ENCODE measurements at places on chromosomes 2 and 18.

DNA sequence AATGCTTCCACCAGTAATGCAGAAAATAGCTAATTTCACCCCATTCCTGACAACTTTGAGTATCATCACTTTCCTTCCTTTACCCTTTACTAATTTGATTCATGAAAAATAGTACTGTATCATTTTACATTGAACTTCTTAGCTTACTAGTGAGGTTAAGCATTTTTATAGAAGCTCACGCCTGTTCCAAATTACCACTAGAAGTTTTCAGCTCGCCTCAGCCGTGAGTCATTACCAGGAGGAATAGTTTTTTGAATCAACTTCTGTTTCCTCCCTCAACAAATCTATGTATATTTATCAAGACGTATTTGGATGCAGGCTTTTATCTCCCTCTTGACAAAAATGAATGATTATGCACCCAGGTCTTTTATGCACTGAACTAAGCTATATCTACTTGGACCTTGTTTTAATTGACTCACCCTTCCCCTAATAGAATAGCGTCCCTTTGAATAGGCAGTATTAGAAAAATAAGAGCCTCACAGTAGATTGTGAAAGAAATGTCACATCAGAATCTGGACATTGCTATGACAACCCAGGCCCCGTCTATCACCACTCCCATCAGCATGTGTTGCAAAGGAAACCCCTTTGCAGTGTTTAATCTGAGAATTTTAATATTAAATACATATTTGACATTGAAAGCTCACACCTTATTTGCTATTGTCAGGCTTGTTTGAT, 207.4 kb upstream of the NRP2 start:
- DNase-seq: no peak

GRCh38 chr2:2974982-2975381, 402.6 kb downstream of the EIPR1 start:
- DNase-seq: no peak

DNA sequence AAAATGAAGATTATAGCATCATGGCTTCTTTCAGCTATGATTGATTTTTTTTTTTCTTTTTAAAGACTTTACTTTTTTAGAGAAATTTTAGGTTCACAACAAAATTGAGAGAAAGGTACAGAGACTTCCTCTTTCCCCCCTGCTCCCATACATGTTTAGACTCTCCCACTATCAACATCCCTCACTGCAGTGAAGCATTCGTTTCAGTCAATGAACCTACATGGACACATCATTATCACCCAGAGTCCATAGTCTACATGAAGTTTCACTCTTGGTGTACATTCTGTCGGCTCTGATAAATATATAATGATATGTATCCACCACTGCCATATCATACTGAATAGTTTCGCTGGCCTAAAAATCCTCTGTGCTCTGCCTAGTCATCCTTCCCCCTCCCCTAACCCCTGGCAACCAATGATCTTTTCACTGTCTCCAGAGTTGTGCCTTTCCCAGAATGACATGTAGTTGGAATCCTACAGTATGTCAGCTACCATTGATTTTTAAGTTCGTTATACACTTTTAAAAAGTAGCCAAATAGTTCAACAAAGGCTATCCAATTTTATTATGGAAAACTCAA, 86.8 kb downstream of the GPD2 start:
- DNase-seq: no peak

DNA sequence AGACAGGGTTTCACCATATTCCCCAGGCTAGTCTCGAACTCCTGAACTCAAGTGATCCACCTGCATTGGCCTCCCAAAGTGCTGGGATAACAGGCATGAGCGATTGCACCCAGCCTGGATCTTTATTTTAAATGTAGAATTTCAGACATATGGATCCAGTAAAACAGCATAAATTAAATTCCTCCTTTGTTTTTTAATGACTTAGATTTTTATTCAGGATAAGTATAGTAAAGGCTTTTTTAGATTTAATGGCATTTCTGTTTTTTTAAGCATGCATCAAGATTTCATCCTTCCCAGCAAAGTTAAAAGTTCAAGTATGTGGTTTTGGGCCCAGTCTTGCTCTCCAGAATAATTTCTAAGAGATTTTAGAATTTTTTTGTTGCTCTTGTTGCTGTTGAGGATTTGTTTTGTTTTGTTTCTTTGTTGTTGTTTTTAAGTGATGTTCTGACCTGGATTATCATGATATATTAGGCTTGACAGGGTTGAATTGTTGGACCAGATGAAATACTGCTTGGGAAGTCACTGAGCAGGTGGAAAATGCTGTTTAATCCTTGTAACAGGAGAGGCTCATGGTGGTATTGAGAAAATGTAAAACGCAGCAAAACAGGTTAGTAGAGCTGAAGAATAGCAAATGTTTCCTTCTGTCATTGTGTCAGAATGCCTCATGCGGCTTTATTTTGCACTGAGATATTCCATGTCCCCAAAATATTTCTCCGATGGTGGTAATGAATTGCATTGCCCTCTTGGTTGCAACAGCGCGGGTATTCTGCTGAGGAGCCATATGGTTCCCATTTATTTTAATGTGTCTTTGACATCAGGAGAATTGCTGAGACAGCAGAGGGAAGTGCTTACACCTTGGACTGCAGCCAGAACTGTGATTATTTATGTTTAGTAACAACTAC, 147.9 kb downstream of the GALNT3 start:
- no peak for DNase-seq

DNA sequence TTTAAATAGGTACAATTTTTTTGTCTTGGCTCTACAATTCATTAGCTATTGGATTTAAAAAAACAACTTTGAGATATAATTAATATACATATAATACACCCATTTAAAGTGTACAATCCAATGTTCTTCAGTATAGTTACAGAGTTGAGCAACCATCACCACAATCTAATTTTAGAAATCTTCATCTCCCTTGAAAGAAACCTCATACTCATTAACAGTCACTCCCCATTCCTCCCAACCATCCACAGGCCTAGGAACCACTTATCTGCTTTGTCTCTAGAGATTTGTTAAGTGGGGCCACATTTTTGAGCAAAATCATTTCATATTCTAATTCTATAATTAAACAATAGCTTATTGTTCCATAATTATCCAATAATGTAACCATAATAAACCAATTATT, 32.6 kb downstream of the MRPL33 start:
- DNase-seq: no peak

GRCh38 chr18:6363216-6363615, 51.5 kb downstream of the L3MBTL4 start:
- DNase-seq: no peak

DNA sequence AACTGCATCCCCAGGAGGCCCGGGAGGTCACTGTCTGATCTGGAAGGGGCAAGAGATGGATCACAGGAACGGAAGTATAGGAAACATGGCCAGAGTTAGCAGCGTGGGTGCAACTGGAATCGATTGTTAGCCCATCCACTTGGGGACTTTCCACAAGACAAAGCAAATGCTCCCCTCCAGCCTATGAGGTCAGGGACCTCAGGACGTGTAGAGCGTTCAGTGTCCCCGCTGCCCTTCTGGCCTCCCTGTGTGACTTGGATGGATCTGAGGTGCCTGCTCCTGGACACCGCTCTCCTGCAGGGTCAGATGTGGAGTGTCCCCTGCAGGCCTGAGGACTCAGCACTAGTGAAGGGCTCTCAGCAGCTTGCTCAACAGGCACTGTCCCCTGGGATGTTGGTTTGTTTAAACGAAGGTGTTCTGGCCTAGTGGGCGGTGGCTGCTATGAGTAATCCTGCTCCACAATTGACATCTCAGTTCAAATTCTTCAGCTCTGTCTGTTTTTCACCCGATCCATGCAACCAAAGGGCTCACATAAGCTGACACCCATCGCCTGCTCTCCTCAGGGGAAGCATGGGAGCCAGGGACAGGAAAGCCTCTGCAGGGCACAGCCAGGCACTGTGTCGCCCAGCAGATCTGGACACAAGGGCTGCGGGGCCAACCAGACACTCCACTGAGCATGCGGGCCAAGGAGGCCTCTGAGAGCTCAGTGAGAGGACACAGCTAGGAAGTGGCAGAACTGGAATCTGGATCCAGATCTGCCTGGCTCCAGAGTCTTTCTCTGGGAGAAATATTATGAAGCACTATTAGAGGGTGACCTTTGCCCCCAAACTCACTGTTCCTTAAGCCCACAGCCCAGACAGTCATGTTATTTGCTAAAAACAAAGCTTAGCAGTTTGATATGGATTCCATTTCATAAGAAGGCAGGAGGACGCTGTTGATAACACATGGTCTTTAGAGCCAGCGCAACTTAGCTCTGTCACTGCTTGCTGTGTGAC, 78.5 kb downstream of the RHOB start:
- no peak for DNase-seq

GRCh38 chr2:74488643-74489481, 6.0 kb downstream of the TTC31 start:
- no peak for DNase-seq

- DNase-seq: no peak
Observed at GRCh38 chr2:181394741-181395437, 62.3 kb upstream of the ITGA4 start.

DNA sequence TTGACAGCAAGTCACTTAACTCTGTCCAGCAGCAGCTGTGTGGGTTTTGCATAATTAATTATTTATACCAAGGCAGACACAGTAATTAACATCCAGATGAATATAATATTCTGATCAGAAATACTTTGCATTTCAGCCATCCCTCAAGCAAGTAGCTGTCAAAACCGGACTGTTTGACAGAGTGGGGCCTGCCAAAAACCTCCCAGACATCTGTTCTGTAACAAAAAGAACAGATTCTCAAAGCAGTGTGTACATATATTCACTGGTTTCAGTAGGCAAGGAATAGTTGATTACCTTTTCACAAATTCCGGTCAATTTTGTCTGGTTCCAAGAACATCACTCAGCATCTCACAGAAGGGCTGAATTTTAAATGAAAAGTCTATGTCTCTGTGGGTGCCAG, 291.6 kb downstream of the CMPK2 start:
- no peak for DNase-seq

GRCh38 chr2:98378196-98378595, 31.9 kb downstream of the CNGA3 start:
- DNase-seq: no peak

DNA sequence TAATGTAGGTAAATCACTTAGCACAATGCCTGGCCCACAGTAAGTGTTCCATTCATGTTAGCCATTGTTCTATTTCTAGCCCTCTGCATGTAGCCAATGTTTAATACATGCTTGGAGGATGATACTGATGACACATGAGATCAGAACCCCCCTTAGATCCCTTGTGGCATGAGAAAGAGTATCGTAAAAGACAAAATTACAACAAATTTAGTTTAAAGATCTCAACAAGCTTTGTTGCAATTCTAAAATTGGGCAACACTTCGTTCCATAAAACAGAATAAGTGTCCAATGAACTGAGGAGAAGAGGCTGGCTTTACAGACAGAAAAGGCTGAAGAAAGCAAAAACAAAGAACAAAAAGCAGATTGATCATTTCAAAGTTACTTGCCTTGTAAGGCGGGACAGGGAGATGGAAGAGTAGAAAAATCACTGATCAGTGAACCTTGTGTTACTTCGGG, 148.7 kb upstream of the SLC1A4 start:
- no peak for DNase-seq

DNA sequence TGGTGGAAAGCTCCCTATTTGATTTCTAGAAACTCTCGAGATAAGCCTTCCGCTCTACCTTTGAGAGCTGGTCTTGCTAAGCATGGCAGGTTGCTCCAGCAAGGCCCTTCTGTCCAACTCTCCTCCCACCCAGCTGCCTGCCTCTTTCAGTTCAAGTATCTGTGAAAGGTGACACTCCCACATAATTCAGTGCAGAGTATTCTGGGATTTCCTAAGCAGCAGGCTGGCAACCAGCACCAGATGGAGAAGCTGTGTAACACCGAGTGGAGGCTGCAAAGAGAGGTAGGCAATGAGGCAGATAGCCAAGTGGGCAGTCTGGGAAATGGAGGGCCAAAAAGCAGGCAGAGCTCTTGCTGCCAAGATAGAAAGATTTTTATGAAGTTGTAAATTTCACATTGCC, 88.4 kb upstream of the CAVIN2 start:
- DNase-seq: no peak

DNA sequence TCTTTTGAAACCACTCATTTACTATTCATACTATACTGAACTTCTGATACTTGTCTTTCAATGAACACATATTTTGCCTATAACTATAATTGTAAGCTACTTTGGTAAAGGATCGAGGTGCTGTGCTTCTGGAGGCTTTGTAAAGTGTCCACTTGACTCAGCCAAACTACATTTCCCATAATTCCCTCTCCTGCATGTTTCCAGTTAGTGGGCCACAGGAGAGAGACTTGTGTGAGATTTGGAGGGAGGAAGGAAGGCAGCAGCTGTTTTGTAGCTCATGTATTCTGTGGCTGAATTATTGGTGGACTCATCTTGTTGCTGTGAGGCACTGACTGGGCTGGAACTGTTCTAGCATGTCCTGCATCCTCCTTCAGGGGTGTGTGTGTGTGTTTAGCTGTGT, 328.8 kb downstream of the ARL6IP6 start:
- no peak for DNase-seq

DNA sequence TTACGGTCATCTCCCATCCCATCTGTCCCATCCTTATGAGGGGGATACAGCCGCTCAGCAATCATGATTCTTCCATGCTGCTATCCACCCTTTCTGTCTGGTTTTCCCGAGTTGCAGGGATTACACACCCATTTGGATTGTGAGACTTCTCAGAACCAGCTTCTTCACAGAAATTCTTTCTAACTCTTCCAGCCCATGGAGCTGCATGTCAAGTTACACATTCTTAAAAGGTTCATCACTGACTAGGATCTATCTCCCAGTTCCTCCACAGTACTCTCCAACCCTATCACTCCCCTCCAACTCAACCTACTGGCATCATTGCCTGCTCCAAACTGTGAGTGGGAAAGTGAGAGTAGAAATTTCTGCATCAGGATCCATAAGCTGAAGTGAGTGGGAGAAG, 558.2 kb upstream of the TNP1 start:
- no peak for DNase-seq

All from hypothalamus (tissue), 51 donors.